ENCODE measurements at places on chromosomes 7 and 10. TPM values are rescaled to one million over a fixed set of nuclear protein-coding genes. Genes with fewer than 3 reads are reported as not detected.

Gene RPS24
- 1,505 TPM for total RNA-seq

Gene POLL
- 27.6 TPM for total RNA-seq

Gene ADCY1
- total RNA-seq = 1.4 TPM

Gene ITGA8
- not detected for total RNA-seq

Gene CALD1
- 0.11 TPM for total RNA-seq

Gene NET1
- total RNA-seq = 36.0 TPM

Gene GJD4
- not detected for total RNA-seq

Gene PNLIPRP1
- not detected for total RNA-seq

Gene PON1
- not detected for total RNA-seq

Gene TRUB1
- total RNA-seq = 19.4 TPM

Gene CADPS2
- total RNA-seq = not detected

Gene BLOC1S2
- 40.5 TPM for total RNA-seq

Gene CAMK2G
- 15.3 TPM for total RNA-seq

Gene GPR158
- not detected for total RNA-seq

Gene TMEM213
- not detected for total RNA-seq

Gene PLCE1
- total RNA-seq = 0.06 TPM

Gene TRDMT1
- 8.1 TPM for total RNA-seq

GRCh38 chr7:129468087-129468486 lies 33.9 kb downstream of the STRIP2 start:
- no peak for DNase-seq

DNA sequence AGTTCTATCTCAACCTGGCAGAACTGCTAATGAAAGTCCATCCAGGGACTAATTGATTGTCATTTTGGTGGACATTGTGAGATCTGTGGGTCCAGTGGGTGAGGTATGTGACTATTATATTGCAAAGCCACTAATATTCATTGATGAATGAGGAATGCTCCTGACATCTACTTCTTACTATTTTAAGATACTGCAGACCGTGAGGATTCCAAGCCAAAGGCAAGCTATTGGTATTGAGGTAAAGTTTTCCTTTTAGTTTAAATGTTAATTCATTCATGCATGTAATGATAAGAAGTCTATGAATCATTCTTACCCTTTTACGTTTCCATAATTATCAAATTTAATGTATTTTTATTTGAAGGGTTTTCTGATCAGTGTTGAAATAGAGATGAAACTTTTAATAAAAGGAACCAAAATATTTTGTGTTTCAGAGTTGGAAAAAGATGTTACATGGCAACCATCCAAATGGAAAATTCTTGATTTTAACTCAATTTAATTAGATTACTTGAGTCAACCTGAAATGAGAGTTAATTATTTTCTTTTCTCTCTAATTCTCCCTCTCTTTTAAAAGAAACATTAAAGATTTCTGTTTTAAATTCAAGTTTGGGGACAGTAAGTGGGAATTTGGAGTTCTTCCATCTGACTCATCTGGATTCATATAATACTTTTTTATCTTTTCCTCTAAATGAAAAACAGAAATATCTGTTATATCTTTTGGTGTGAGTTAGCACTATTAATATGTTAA lies 39.6 kb downstream of the NUP205 start:
- no peak for DNase-seq

GRCh38 chr7:78148166-78148894 lies 349.8 kb downstream of the PHTF2 start:
- DNase-seq = no peak

DNA sequence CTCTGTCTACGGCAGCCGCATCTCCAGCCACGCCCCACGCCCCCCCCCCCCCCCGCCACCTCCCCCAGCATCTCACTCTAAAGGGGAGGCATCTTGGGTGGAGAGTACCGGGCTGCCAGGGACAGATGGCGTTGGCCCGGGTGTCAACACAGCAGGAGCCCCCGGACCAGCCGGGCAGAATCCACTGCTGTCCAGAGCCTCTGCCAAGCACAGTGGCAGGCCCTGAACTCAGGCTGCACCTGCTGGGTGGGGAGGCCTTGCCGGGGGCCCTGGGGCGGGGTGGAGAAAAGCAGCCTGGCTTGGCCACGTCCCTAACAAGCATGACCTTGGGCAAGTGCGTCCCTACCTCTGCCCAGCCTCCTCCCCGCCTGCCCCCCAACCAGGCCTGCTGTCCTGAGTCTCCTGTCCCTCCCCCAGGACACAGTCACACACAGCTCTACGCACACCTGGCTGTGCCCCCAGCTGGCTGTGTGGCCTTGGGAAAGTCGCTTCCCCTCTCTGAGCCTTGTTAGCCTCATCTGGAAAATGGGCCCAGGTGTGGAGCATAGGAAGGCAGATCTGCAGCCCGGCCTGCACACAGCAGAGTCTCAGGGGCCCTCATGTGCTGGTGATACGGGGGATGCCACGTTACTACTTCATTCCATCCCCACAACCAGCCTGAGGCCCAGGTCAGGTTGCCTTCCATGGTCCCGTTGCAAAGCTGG lies 45.2 kb downstream of the MICALL2 start:
- no peak for DNase-seq

DNA sequence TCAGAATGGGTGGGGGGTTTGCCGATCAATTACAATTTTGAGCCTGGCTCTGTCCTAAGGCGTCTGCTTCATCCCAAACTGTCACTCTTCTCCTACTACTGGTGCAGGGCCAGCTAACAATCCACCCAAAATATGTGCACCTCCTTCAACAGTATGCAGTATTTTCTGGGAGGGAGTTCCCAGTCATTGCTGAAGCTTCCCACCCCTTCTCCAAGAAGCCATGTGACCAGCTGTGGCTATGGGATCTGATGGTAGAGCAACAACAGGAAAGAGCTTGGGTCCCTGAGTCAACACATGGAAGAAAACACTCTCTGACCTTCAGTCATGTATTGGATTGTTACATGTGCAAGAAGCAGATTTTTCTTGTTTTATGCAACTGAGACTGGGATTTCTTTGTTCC lies 185.7 kb upstream of the GHITM start:
- no peak for DNase-seq

- DNase-seq = no peak
These were observed 56.7 kb downstream of the BMPR1A start for GRCh38 chr10:86813101-86813500.

- DNase-seq = no peak
These were observed 125.7 kb upstream of the NPS start for GRCh38 chr10:127423218-127423915.

- DNase-seq = no peak
These were observed 1396.8 kb upstream of the LRRTM3 start for GRCh38 chr10:65528986-65529385.

DNA sequence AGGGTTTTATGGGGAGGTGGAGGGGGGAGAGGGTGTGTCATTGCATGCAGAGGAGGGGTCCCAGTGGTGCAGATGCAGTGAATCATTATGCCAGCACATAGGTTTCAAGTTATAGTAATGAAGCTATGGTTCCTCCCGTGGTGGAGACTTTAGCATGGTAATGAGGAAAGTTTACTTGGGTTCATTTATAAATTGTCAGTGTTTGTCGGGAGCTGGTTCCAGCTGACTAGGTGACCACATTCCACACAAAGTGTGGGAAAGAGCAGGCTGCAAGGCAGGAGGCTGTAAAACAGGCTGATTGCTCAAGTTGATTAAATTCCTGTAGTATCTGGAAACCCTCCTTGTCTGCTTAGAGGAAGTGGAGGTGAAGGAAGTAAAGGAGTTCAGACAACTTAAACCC lies 78.9 kb downstream of the SRI start:
- DNase-seq = no peak

GRCh38 chr10:62471711-62472110 lies 97.5 kb downstream of the ZNF365 start:
- no peak for DNase-seq

GRCh38 chr7:40135317-40135610 lies 459 bp downstream of the SUGCT start:
- no peak for DNase-seq

- DNase-seq = no peak
These were observed 176.5 kb upstream of the CCZ1B start for GRCh38 chr7:7002418-7003062.

DNA sequence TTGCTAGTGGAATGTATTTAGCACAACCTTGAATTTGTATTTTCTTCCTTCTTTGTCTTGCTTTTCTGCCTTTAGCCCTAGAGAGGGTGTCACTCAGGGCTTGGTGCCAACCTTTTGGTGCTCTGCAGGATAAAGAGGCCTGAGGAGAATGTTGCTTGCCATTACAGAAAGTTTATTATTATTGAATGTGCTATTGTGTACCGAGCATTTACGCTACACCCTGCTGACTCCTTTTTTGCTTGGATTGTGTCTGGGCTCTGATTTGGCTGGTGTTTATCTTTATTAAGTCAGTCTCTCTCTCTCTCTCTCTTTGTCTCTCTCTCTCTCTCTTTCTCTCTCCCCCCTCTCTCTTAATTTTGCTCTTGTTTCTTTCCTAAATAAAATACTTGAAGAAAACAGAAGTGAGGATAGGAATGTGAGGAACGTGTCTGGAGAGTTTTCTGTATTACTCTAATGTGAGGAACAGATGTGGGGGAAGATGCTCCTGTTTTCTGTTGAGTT lies 284.4 kb upstream of the PHYHIPL start:
- DNase-seq = no peak

GRCh38 chr7:42642699-42643098 lies 269.2 kb downstream of the C7orf25 start:
- no peak for DNase-seq

DNA sequence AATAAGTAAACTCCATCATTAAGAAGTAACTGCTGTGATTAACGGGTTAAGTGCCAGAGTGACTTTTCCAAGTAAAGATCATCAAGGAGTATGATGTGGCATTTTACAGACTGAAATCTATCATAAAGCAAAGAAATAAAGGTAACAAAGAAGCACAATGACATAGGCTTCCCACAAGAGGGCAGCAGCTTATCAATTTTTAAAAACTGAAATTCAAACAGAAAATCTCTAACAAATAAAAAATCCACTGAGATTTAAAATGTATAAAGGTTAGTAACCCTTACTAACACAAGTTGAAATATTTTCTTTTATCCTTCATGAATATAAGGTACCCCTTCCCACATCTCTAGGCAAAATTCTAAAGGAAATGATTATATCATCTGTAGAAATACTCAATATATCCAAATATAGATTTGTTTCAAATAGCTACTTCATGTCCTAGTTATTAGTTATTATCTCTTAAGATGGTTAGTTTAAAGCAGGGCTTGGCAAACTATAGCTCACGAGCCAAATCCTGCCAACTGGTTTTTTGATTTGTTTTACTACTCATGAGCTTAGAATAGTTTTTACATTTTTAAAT lies 29.2 kb downstream of the FAM3C start:
- no peak for DNase-seq

DNA sequence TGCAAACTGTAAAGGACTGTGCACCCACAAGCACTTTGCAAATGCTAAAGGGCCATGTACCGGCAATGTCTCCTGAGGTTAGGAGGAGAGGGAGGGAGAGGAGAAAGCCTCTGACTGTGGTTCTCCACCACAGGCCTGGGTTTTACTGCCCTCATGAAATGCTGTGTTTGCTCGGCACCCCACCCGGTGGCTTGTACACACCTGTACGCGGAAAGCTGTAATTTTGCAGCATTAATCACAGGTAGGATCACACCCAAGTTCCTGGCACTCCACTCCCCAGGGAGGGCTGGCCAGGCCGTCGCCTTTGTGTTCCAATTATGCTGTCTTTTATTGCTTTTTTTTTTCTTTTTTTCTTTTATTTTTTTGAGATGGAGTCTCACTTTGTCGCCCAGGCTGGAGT lies 78.5 kb upstream of the MYL10 start:
- no peak for DNase-seq

DNA sequence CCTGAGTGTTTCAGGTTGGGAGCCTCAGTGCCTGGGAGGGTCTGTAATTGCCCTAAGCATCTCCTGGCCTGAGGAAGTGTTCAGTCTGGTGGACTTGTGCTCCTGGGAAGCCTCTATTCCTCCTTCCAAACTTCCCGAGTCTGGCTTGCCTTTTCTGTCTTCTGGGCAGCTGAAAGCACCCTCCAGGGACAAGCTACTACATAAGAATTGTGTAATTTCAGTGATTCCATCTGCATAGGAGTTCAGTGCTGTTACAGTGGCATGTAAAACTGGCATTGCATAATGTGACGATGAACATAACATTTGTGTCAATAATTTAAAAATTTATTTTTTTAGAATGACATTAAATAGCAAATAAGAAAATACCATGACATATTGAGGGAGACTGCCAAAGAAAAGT lies 109.3 kb downstream of the AOAH start:
- no peak for DNase-seq

GRCh38 chr7:74527842-74528241 lies 74.1 kb downstream of the GTF2IRD1 start:
- no peak for DNase-seq

DNA sequence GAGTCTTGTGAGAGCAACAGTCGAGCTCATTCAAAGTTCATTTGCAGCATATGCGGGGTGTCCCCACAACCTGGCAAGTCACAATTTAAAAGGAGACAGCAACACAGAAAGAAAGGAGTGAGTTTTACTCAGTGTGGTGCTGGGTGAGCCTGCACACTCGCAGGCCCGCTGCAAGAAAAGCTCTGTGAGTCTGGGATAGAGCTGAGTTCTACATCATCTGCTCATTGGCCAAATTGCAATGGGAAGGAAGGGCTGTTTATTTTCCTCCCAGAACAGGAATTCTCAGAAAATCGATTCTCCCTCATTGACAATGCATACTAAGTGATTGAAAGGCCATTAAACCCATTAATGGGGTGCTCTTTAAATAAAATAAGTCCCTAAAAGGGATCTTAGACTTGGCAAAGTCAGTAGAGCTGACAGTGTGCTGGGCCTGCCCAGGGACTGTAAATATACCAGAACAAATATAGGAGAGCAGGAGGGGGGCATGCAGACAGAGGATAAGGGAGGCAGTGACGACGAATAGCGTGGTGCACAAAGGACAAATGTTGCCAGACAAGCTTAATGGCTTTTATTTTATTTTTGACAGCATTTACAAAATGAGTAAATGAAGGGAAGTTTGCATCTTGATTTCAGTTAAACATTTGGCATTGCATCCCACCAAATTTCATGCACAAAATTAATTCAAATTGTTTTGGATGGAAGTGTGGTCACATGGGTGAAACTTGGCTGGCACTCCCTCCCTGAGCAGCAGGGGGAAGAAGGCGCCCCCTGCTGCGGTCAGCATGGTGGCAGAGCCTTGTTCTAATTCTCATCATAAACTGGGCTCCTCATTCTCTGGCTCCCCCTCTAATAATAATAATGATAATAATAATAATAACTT lies 215.7 kb downstream of the SNX10 start:
- no peak for DNase-seq

- DNase-seq = no peak
These were observed 148.3 kb downstream of the SVIL start for GRCh38 chr10:29486433-29486832.

All from natural killer cell treated with Interleukin-12 subunit alpha and Interleukin-12 subunit beta and Interleukin-15 and Interleukin-18, amount 100 ng/mL, for 72 hours (primary cell).